ENCODE measurements at places on chromosomes 3 and 15. TPM values are rescaled to one million over a fixed set of nuclear protein-coding genes. Genes with fewer than 3 reads are reported as not detected.

The RTP3 gene
- total RNA-seq, result not detected

The TMEM212 gene
- not detected for total RNA-seq

The ARRDC4 gene
- total RNA-seq, result 21.8 TPM

The KIAA1143 gene
- 30.6 TPM for total RNA-seq

- DNase-seq, result no peak
These were observed 1359.8 kb downstream of the ZPLD1 start for GRCh38 chr3:103794656-103795055.

DNA sequence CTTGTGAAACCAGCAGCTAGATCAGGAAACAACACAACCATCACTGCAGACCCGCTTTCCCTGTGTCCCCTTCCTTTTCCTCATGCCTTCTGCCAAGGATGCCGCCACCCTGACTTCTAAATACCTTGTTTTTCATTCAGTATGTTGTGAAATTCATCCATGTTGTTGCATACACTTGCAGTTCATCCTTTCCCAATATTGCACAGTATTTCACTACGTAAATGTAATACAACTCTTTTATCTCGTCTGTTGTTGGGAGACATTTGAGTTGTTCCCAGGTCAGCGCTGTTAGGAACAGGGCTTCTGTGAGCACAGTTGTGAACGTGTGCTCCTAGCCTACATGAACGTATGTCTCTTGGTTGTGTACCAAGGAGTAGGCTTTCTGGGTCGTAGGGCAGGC lies 24.2 kb downstream of the TLNRD1 start:
- no peak for DNase-seq

- DNase-seq, result no peak
These were observed 441.9 kb upstream of the THRB start for GRCh38 chr3:24936574-24936973.

GRCh38 chr15:81270781-81271491 lies 53.0 kb downstream of the STARD5 start:
- DNase-seq, result no peak
